ENCODE measurements at places on chromosomes 6 and 20.

DNA sequence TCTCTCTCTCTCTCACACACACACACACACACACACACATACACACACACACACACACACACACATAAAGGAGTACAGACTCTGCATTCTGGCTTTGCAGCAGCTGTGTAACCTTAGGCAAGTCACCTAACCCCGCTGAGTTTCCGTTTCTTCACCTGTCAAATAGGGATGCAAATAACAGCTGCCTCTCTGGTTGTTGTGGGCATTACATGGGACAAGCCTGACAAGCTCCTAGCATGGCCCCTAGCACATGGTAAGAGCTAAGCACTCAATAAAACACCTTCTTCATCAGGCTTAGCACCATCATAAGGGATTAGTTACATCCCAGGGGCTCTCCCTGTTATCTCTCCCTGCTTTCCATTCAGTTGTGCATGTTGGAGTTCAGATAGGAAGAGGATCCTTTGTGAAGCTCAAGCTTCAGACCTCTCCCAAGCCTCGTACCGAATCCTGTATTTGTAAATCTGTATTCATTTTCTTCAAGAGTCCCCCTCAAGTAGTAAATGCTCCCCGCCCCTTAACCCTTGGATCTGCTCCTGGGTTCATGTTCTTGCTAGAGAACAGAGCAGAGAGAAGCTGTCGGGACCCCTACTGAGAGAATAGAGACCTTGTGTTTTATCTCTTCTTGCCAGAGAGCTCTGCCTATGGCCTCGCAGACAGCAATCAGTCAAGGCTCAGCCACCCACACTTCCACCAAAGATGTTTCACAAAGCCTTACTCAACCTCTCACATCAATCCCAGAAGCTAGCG is 2.2 kb downstream of the SLC13A3 start:
- DNase-seq, result no peak

DNA sequence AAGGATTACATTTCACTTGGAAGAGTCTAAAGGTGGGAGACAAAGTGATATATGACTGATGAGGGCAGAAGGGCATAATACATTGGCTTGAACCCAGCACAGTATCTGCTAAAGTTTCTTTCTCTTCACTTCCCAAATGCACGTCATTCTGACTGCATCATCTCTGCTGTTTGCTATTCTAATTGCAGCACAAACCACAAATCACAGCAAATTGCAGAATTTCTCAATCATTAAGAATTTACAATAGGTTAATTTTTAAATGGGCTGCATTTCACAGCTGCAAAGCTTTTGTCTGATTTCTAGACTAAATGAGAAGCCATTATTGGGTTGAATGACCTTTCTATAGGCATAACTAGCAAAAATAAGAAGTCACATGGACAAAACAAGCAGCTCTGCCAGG is 337.0 kb downstream of the RNGTT start:
- no peak for DNase-seq

DNA sequence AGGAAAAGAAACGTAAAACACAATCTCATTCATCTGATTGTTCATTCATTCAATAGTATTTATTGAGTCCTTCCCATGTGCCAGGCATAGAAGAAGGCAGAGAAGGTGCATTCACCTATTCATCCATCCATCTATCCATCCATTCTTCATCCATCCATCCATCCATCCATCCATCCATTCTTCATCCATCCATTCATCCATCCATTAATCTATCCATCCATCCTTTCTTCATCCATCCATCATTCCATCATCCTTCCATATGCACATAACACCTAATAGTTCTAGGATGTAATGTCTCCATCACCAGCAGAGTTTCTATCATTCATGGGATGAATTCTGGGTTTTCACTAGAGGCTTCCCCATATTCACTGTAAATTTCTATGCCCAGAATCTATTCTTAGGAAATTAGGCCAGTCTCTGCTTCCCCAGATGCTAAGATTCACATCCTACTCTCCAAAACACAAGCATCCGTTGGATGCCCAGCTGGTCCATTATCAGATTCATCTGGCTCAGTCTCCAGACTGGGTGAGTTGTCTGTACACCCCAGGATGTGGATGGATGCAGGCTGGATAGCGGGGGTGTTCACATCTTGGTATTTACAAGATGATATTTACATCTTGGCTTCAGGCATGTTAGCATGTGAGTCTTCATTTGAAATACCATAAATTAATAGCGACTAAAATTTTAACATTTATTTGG is 517.7 kb upstream of the SULF2 start:
- no peak for DNase-seq

- no peak for DNase-seq
These were observed 13.4 kb upstream of the RNF182 start for GRCh38 chr6:13911337-13911736.

DNA sequence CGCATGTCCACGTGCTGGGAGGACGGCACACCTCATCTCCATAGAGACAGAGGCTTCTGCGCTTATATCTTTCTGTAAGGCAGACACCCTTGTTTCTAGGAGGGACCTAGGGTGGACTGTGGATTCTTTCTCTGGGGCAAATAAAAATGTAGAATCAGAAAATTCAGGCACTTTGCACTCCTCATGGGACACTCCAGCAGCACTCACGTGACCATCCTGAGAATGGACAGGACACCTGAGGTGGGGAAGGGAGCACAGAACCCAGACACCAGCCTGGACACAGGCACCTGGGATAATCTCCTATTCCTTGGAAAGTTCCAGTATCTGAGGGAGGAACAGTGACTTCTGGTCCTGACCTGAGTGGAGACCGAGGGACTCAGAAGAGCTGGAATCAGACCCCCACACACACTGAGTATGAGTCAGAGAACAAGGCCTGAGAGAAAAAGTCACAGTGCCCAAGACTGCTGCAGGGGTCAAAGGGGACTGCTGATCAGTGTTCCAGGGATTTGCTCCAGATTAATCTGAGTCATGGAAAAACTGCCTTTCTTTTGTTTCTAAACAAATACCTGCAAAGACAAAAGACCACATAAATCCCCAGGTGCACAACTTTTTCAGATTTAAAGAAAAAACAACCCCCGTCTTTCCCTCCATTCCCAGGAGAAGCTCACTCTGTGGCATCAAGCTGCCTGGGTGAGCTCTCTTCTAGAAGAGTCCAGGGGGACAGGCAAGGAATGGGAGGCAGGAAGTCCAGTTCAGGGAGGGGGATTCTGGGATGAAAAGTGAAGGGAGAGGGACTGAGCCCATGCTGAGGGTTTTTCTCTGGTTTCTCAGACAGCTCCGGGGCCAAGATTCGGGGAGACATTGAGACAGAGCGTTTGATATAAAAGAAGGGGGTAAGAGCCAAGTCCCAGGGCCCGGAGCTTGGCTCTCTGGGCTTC is 35.6 kb upstream of the MICB start:
- DNase-seq, result no peak

- no peak for DNase-seq
These were observed 34.0 kb upstream of the FOXO3 start for GRCh38 chr6:108526739-108527174.

- DNase-seq, result no peak
These were observed 156.9 kb upstream of the BEND3 start for GRCh38 chr6:107272246-107272645.

GRCh38 chr6:130932438-130932837 is 105.2 kb downstream of the SMLR1 start:
- no peak for DNase-seq

- DNase-seq, result no peak
These were observed 89.5 kb upstream of the CCDC167 start for GRCh38 chr6:37589198-37589597.

- DNase-seq, result no peak
These were observed 388.1 kb downstream of the PHF3 start for GRCh38 chr6:64023693-64024092.

- no peak for DNase-seq
These were observed 24.6 kb downstream of the RIMS4 start for GRCh38 chr20:44785768-44786167.

GRCh38 chr6:40244699-40245098 is 310.4 kb upstream of the MOCS1 start:
- DNase-seq, result no peak

- no peak for DNase-seq
These were observed 628.2 kb downstream of the COL12A1 start for GRCh38 chr6:74577619-74578018.

- DNase-seq, result no peak
These were observed 18.8 kb upstream of the MAS1L start for GRCh38 chr6:29506446-29507067.

- no peak for DNase-seq
These were observed 264.5 kb downstream of the CD83 start for GRCh38 chr6:14381829-14382677.

GRCh38 chr6:32763421-32763820 is at the start of gene HLA-DQB2:
Gene HLA-DQB2, minus strand, starts transcription at chr6:32763532. Its CDS starts 62 bp downstream, at chr6:32763470.
- DNase-seq, result no peak

- no peak for DNase-seq
These were observed 3.5 kb downstream of the TGM3 start for GRCh38 chr20:2299301-2299700.

DNA sequence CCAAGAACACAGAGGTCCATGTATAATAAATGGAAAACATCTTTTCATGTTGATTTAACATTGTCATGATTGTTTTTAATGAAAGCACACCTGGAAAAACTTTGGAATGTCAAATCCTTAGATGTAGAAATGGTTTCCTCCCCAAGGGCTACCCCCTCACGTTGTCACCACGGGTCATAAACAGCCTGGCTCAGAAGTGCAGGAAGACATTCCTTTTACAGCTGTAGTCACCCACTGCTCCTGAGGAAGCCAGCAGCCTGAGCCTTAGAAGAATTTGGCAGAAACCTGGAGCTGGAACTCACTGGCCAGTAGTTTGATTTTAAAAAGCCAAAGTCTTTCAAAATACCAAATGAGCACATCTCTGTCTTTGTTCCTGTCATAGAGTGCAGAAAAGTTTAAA is 23.7 kb downstream of the ADGRF5 start:
- no peak for DNase-seq

DNA sequence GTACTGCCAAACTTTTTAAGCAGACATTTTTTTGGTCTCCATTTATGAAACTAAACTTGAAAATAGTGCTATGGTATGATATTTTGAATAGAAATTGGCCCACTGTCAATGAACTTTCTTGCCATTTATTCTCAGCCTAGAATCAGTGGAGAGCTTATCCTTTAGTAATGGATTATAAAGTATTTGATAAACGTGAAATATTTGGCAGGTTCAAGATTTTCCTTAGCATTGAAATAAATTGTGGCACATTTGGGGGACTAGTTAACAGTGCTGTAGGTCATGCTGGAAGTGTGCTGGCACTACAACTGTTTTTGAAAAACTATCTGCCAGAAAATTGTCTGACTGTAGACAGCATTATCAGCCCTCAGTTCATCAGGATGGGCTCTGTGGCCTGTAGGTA is 2.1 kb downstream of the PRSS35 start:
- DNase-seq, result no peak

GRCh38 chr6:134680021-134680420 is 269.9 kb downstream of the ALDH8A1 start:
- no peak for DNase-seq

GRCh38 chr6:12403201-12403826 is 113.2 kb downstream of the EDN1 start:
- DNase-seq, result no peak

DNA sequence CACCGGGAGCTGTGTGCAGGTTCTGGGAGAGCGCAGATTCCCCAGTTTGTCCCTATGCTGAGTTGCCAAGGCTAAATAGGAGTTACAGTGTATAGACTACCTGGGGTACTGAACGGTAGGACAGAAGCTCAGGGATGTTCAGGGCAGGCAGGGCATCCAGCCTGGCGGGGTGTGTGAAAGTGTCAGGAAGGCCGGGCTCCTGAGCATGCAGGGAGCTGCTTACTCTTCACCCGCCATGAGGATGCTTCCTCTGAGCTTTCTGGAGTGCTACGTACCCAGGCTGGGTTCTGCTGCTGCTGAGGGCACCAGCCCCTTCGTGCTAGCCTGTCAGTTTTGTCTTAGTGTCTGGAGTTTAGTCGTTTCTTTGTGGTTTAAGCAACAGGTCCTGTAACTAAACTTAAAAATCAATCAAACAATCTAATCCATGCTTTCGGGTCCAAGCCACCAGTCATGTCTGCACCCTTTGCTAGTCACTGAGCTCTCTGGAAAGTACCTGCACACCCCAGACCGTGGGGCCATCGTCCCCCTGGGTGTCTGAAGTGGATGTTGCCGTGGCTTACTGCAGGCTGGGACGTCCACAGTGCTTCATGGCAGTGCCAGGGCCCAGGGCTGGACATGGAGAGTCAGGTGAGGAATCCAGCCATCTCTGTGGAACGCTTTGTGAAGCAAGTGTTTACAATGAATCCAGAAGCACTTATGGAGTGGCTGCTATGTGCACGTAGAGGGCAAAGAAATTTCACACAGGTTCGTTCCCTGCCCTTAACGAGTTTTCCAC is 220.3 kb upstream of the SNX9 start:
- no peak for DNase-seq

DNA sequence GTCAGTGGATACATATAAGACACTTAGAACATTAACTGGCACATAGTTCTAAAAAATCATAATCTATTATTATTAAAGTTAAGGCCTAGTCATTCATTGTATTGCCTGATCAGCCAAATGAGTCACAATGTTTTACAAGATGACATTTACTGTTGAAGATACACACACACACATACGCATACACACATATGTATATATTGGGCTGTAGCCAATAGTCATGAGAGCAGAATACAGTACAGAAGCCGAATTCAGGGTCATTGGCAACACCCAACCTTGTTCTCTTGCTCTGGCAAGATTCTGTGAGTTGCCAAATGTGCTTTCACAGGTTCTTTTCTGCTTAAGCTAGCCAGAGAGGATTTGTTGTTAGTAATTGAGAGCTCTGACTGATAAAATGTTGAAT is 922.8 kb upstream of the MAP3K7 start:
- DNase-seq, result no peak

- no peak for DNase-seq
These were observed 883 bp upstream of the DBNDD2 start for GRCh38 chr20:45407067-45407745.

DNA sequence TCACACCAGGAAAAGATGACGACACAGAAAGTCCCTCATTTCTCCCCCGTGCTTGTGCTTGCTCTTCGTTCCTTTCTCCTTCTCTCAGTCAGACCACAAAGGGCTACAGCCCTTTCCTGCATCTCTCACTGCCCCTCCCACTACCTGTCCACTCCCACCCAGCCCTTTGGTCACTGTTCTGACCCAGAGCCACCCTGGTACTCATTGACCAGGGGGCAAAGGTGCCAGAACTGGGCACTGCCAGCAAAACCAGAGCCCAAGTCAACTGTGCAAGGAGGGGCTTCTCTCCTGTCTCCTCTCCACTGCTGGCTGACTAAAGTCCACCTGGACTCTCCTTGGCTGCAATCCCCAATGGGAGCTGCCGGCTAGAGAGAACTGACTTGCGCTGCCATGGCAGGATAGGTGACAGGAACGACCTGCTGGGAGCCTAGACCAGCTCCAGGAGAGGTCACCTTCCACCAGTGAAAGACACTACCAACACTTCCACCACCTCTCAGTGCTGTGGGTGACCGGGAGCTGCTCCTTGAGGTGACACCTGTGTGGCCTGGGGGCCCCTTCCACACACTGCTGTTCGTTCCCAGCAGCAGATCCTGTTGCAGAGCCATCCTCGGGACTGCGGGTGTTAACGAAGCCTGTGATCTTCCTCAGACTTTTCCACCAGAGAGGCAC is 32.8 kb downstream of the KCNK17 start:
- DNase-seq, result no peak

- no peak for DNase-seq
These were observed 8.9 kb downstream of the UTRN start for GRCh38 chr6:144294016-144294415.
